ENCODE measurements at places on chromosomes 16 and 17.

DNA sequence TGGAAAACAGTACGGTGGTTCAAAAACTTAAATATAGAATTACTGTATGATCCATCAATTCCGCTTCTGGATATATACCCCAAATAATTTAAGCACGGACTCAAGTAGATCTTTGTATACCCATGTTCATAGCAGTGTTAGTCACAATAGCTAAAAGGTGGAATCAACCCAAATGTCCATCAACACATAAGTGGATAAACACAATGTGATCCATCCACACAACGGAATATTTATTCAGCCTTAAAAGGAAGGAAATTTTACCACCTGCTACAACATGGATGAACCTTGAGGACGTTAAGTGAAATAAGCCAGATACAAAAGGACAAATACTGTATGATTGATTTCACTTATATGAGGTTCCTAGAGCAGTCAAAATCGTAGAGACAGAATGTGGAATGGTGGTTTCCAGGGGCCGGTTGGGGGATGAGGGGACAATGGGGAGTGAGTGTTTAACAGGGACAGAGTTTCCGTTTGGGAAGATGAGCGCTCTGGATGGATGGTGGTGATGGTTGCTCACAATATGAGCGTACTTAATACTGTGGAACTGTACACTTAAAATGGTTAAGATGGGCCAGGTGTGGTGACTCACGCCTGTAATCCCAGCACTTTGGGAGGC is 5.4 kb upstream of the RNF222 start:
- no peak for DNase-seq

DNA sequence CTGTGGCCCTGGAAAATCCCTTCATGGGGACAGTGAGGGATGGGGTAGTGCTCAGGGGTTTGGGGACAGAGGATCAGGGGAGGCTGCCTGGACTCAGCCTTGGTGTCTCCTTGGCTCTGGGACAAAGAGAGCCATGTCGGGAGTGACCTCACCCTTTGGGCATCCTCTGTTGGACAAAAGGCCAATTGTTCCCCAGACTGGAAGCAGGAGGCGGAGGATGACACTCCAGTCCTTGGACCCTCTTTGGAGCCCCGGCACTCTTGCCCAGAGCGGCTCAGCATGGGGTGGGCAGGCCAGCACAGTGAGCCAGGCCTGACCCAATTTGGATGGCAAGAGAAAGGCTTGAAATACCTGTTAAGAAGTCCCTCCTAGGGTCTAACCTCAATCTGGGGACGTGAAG is 39.4 kb upstream of the PHB1 start:
- no peak for DNase-seq

DNA sequence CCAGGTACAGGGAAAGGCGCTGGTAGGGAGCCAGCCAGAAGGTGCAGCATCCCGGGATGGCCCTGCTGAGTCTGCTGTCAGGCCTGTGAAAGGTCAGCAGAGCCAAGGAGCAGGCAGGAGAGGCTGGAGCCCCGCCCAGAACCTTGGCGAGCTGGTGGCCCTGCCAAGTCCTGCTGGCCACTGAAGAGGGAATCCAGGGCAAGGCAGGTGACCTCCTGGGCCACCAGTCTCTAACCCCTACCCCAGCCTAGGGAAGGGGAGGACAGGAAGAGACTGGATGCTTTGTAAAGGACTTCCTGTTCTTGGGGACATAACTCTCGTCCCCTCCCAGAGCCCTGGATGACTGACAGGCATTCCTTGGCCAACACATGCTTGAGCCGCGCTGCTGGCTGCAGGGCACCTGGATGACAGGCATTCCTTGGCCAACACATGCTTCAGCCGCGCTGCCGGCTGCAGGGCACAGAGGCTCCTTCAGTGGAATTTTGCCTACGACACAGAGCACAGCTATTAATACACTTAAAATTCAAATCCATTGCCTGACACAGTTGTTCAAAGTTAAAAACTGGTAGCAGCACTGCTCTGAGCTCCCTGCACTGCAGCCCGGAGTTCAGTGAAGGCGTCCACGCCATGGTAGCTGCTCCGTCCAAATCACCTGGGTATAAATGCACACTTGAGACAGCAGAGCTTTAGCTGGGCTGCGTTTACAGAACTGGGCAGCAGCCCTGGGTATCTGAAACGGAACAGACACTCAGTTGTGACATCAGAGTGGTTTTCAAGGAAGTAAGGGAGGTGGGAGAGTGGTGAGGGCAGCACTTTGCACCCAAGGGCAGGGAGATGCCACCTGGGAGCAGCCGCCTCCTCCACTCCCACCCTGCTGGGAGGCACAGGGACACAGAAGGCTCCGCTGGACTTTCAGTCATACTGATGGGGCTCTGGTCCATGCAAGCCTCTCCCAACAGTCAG is 2.0 kb upstream of the BRICD5 start:
- peak; percentile 63 for DNase-seq

GRCh38 chr16:68234188-68235107 is 1.5 kb downstream of the ESRP2 start:
- no peak for DNase-seq

DNA sequence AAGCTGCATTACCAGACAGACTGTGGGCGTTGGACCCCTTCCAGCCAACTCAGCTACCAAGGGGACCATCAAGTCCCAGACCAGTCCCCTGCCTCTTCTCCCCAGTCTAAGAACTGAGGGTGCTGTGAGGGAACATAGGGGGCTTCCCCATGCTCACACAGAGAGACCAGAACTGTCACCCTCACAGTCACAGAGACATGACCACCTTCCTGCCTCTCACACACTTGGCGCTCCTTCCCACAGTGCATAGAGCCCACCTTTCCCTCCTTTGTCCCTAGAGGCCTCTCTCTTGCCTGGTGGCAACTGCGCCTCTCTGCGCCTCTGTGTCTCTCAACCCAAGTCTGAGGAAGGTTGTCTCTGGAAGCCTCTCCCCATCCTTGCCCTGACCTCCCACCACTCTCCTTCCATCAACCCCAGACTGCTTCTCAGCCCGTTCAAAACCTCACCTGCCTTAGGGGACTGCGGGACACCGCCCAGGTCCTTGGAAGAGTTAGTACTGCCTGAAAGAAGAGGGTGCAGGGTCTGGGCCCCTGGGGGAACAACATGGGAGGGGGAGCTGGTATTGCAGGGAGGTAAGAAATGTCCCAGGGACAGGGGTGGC is 6.1 kb upstream of the LHX1 start:
- DNase-seq: no peak

- DNase-seq: no peak
Measured at GRCh38 chr16:89395150-89396142, 94.9 kb downstream of the ANKRD11 start.

DNA sequence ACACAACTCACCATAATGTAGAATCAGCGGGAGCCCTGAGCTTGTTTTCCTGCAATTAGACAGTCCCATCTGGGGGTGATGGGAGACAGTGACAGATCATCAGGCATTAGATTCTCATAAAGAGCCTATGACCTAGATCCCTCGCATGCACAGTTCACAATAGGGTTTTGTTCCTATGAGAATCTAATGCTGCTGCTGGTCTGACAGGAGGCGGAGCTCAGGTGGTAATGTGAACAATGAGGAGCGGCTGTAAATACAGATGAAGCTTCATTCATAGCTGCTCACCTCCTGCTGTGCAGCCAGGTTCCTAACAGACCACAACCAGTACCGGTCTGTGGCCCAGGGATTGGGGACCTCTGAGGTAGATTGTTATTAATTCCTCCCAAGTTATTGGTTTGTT is 2.9 kb upstream of the DOK4 start:
- DNase-seq: no peak

DNA sequence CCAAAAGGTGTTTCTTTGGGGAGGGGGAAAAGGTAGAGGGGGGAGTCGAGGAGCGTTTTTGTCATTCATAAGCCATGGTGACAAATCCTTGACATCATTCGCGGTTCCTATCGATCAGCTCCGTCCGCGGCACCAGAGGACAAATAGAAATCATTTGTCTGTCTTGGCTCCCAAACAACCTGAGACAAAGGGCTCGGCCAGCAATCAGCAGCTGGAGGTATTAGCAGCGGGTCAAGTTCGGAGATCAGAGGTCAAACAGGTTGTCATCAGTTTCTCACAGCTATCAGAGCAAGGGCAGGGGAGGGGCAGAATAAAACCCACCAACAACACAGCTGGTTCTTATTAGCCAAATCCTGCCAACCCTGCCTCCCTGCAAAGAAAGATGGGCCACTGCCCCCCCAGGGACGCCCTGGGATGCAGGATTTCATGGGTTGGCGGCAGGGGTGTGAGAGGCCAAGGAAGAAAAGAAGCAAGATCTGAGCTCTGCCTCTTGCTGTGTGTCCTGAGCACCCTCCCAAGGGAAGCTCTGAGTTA is 145.3 kb upstream of the LHX1 start:
- no peak for DNase-seq

GRCh38 chr17:5672141-5672540 is 87.8 kb upstream of the NLRP1 start:
- no peak for DNase-seq

- no peak for DNase-seq
Measured at GRCh38 chr16:86288716-86289294, 221.5 kb upstream of the FOXF1 start.

- DNase-seq: no peak
Measured at GRCh38 chr16:47876511-47876910, 279.3 kb downstream of the ABCC12 start.

DNA sequence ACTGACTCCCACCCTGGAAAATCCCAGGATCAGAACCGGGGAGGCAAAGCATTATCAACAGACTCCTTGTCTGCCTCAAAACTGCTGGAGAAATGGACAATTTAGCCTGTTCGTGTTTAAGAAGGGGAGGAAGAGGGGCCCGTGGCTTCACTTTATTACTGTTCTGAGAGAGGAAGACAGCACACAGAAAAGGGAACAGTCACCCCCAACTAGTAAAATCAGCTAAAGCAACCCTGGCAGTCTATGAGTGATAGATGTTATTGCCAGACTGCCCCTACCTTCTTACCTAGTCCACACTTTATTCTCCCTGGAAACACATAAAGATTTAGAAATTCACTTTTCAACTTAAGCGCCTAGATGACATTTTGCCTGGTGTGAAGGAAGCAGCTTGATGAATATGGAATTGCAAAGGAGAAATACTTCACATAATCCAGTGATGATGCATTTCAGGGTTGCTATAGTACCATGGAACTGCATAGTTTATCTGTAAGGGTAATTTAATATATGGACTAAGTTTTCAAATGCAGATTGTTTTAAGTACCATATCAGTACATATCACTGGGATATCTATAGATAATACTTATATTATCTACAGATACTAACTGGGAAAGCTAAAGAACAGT is 36.9 kb upstream of the TRAP1 start:
- no peak for DNase-seq

- no peak for DNase-seq
Measured at GRCh38 chr17:75128694-75129505, 2.6 kb downstream of the NT5C start.

DNA sequence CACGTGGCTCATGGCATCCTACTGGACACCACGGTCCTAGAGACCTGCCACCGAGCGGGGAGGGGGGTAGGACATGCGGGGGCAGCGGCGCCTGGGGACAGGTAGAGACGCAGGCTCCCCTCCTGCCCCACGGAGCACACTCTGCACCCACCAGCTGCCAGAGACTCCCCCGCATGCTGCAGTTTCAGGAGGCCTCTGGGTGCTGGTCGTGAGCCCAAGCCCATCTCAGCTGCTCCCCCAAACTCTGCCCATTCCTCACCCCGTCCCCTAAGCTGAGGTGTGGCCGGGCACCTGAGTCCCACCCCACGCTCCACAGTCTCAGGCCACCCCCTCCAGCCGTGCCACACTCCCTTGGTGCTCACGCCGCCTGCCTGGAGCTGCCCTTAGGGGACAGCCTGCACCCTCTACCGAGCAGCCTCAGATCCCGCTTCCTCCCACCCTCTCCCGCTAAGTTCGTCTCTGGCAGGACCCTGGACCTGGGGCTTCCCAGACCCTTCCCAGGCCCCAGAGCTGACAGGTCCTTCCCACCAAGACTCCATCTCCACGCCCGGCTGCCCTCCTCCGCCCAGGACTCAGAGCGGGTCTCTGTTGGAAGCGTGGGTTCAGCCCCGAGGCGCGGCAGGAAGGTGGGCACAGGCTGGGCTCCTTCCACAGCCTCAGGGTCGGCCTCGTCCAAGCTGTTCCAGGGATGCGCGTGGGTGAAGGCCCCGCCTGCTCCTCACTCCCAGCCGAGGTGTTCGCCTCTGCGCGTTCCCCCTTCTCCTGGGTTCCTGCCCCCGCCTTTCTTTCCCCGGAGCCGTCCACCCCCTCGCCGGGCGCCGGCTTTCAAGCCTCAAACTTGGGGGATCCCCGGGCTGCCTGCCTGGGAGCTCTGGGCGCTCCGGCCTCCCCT is 1.3 kb downstream of the RAB40B start:
- no peak for DNase-seq

GRCh38 chr16:23999663-24000062 is 163.9 kb downstream of the PRKCB start:
- no peak for DNase-seq

DNA sequence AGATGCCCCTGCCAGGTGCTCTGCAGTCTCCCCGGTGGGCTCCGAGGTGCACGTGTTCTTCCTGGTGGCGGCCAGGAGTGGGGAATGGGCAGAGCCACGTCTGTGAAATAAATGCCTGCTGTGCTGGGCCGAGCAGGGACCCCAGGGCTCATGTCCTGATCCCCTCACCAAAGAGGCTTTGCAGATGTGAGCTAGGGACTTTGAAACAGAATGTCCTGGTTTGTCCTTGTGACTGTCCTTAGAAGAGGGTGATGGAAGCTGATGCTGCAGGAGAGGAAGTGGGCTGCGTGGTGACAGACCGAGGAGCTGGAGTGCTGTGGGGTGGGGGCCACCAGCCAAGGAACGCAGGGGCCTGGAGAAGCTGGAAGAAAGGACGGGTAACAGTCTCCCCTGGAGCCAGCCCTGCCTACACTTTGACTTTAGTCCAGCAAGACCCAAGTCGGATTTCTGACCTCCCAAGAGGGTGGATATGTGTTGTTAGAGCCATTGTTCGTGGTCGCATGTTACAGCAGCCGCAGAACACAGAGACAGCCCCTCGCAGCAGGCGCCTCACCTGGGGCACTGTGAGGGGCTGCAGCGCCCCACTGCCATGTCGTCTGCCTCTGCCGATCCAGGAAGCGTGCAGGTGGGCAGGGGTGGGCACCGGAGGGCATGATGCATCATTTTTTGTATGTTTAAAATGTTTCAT is 217.9 kb upstream of the CIBAR2 start:
- DNase-seq: no peak

- DNase-seq: no peak
Measured at GRCh38 chr17:49646391-49647255, 31.3 kb downstream of the SPOP start.

DNA sequence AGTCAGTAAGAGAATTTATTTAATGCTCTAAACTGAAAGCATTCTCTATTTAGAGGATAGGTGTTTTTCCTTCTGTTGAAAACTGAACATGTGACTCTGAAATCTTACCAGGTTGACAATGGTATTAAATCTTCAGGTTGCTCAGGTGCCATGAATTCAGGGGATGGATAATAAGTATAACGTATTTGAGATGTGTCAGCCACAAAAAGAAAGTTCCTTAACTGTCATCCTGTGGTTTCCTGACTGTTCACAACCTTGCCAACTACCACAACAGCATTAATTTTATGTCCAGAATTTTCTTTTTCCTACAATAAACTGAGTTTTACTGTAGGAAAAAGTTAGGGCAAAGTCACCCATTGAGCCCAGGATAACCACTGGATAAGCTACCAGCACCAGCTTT is 243.3 kb upstream of the PSMD7 start:
- no peak for DNase-seq

All from AML-193 (cell line).